Left renal cortex interstitium (tissue), 4 donors: ENCODE measurements at places on chromosomes 5 and 9.

DNA sequence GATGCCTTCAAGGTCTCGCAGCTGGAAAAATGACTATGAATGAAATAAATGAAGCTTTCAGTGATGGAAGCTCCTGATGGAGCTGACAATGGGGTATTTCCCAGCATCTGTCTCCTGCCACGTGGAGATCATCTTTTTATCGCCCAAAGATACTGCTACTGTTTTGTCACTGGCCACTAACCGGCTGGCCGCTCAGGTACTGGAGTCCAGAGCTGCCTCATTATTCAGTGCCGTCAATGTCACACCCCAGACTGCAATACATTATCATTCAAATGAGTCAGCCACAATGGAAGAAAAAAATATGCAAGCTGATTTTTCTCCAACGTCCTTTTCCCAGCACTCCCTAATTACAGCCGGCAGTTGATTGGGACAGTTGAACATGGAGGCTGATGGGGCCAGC, 280.4 kb downstream of the ZSWIM6 start:
- no peak for DNase-seq

DNA sequence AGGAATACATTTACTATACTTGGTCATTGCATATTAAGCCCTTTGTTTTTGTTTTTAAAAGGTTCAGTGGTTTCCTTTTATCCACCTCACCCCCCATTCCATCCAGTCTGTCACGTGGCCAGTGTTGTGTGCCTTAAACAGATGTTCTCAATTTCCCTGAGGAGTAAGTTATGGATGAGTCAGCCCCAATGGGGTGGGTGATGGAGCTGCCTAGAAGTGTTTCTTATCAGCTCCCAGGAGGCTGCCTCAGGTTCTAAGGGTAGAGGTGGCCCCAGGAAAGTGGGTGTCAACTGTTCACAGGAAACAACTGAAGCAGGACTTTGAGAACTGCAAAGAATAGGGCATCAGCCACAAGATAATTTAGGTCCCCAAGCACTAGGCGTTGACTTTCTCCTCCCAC, 41.1 kb downstream of the ACTBL2 start:
- DNase-seq: no peak

DNA sequence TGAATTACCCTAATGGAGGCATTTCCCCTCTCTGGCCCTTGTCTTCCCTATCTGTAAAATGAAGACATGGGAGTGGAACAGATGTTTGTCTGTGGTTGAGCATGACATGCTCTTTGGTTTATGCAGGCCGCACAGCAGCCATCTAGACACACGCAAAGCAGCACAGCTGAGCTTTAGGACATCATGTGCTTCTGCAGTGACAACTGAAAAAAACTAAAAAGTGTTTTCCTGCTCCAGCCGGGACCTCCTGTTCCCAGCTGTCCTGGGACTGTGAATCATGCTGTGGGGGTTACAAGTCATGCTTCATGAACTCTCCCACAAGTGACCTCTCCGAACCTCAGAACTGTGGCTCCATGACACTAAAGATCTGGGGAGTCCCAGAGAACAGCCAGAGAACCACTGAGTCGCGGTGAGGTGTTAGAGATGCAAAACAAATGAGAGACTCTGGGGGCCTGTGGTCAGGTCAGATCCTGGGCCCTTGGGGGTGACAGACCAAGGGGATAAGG, 1.7 kb downstream of the SMIM3 start:
- no peak for DNase-seq

DNA sequence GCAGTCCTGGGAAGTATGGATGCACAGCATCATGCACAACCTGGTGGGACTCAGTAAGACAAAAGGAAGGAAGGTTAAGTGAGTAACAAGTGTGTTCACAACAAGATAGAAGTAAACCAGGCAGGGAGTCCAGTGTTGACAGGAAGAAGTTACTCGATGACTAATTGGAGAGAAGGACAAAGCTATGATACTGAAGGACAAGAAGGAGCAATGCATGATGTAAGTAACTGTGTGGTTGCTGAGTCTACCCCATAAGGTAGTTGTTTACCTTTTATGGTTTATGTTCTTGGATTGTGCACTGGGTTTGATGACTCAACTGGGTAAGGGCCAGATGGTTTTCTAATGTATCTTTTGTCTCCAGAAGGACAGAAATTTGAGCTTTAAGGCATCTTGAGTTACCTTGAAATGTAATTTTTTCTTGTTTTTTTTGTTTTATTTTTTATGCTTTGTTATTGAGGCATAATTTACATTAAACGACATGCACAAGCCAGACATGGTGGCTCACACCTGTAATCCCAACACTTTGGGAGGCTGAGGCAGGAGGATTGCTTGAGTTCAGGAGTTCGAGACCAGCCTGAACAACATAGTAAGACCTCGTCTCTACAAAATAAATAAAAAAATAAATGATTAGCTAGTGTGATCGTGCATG, 89.2 kb upstream of the CAST start:
- DNase-seq: no peak

- no peak for DNase-seq
Measured at GRCh38 chr5:178313316-178313715, 80.7 kb upstream of the PHYKPL start.
